ENCODE measurements at places on chromosomes 1 and 21.

DNA sequence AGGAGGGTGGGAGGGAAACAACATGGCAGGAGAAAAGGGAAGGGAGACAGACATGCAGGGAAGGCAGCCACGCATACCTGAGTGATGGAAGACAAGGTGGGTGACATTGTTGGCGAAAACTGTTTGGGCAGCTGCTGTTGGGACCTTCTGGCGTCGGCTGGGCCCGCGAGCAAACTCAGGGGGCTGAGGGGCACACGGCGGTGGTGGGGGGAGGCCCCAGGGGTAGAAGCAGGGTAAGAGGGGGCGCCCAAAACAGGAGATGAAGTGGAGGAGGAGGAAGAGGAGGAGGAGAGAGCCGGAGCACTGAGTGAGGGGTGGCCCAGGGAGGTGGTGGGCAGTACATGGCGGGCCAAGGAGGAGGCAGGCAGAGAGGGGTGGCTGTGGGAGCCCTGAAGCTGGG, 4.7 kb upstream of the DENND4B start:
- DNase-seq = no peak

DNA sequence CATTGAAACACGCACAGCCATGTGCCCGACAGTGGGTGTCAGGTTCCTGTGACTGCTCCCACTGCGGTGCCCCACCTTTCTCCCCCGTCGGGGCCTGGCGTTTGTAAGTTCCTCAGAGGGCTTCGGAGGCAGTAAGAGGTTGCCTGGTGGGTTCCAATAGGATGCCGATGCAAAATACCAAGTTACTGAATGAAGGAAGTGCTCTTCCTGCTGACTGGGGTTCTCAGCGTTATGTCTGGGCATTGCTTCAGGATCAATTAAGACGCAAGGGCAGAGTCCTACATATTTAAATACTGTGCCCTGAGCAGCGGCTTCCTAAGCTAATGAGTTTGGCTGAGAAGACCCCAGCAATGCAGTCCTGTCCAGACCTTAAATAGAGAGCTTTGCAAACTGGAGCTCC, 28.9 kb upstream of the DNAJC11 start:
- DNase-seq = no peak

- DNase-seq = no peak
Observed at GRCh38 chr1:221965252-221965651, 223.4 kb upstream of the DUSP10 start.

DNA sequence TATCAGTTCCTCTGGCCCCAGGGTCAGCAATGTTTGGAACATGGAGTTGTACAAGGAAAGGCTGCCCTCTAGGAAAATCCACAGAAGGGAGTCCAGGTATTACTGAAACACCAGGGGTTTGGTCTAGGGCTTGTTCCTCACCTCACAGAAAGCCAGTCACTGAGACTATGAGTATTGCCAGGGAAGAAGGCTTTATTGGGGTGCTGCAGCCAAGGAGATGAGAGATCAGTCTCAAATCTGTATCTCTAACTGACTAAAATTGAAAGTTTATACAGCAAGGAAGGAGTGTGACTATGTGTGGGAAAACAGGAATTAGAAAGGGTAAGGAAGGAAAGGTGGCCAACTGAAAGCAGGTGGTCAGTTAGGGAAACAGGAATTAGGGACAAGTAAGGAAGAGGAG, 172.3 kb downstream of the LYPLAL1 start:
- no peak for DNase-seq

DNA sequence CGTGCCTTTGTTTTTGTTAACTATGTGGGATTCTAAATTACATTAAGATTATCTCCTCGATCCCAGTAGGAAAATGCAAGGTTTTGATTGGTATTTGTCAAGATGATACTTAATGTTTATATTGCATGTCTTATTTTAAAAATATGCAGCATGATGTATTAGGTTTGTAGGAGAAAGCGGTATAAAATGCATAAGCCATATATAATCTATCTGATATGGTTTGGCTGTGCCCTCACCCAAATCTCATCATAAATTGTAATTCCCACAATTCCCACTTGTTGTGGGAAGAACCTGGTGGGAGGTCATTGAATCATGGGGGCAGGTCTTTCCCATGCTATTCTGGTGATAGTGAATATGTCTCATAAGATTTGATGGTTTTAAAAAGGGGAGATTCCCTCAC, 198.1 kb upstream of the NCAM2 start:
- no peak for DNase-seq

GRCh38 chr1:45785583-45785982, 17.8 kb upstream of the MAST2 start:
- DNase-seq = no peak

Data from omental fat pad (tissue), 4 donors.